Large intestine (tissue), 12 donors: ENCODE measurements at places on chromosomes 12 and 14. TPM values are rescaled to one million over a fixed set of nuclear protein-coding genes. Genes with fewer than 3 reads are reported as not detected.

Gene TM7SF3
- 68.3 TPM for polyA plus RNA-seq

Gene FAR2
- 18.1 TPM for polyA plus RNA-seq

Gene NYNRIN
- polyA plus RNA-seq, result 54.4 TPM

Gene MIP
- polyA plus RNA-seq, result 0.24 TPM

Gene MSI1
- 8.2 TPM for polyA plus RNA-seq

- no peak for DNase-seq
Measured at GRCh38 chr14:95263527-95264231, 56.0 kb downstream of the CLMN start.

DNA sequence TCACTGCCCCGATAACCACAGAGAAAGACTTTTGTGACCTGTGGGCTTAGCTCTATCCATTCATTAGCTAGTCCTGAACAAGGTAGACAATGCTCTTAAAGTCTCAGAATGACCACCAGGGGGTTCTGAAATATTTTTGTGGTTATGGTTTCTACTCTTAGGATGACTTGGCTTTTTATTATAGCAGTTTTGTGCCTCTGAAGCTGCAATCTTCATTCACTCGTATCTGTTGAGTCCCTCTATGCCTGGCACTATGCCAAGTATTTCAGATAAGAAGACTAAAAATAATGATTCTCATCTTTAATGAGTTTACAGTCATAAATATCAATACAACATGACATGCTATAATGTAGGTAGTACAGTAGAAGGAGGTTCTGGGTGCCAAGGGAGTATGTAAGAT, 130.8 kb upstream of the TRHDE start:
- DNase-seq, result no peak

DNA sequence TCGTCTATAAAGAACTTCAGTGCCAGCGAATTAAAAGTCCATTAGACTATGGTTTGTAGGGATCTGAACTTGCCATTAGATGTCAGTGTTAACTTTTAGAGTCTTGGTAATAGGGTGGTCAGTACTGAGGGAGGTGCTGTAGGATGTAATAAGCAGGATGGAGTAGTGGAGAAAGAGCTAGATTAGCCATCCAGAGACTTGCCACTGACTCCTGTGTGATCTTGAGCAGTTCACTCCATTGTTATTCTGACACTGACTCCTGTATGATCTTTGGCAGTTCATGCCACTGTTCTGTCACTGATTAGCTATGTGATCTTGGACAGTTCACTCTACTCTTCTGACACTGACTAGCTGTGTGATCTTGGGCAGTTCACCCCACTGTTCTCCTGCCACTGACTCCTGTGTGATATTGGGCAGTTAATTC, 133.6 kb downstream of the TTLL5 start:
- DNase-seq, result no peak

GRCh38 chr14:102885737-102886447, 36.6 kb upstream of the AMN start:
- peak; percentile 76 for DNase-seq

GRCh38 chr14:97120204-97120603, 323.0 kb downstream of the VRK1 start:
- no peak for DNase-seq

DNA sequence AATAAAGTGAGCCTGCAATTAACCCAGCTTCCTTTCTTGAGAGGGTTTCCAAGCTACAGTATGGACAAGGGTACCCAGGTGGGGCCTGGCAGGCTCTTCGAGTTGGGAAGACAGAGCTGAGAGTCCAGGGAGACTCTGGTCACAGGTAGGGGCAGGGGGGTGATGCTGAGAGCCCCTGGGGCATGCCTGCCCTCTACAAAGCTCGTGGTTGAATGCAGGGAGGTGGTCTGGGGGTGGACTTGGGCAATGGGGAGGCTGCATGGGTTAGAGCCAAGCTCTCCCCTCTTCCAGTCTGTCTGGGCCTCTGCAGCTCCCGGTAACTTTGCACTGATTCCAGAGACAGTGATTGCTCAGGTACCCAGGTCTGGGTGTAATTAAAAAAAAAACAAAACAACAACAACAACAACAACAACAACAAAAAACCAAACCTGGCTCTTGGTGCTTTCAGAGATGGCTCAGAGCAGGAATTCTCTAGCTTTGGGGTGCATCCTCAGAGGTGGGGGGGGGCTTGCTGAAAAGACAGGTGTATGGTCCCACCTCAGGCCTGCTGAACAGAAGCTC, 30.8 kb upstream of the PPP2R5C start:
- DNase-seq, result no peak

DNA sequence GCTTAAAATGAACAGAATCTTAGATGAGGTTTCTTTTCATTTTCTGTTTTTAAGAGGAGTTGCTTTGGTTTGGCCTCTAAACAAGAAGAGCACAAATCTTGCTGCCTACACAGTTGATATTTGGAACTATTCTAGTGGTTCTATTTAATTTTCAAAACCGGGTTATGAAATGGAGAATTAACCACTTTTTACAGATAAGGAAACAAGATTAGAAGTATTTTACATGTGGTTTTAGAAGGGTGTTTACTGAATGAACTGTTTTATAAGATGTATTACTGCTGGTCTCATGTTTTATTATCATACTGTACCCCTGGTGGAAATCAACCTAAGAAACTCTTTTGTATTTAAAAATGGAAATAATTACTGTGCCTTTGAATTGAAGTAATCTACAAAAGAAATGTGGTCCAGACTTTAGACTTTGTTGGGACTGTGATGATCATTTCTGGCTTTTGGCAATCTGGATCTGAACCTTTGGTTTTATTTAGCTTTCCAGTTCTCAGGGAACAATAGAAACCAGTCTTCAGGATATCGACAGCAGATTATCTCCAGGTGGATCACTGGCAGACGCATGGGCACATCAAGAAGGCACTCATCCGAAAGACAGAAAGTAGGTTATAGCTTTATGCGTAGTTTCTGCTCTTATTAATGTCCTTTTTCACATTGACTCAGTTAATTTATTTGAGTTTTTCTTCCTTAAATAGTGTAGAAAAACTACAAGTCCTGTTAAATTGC, 43.2 kb downstream of the TBK1 start:
- DNase-seq, result no peak

DNA sequence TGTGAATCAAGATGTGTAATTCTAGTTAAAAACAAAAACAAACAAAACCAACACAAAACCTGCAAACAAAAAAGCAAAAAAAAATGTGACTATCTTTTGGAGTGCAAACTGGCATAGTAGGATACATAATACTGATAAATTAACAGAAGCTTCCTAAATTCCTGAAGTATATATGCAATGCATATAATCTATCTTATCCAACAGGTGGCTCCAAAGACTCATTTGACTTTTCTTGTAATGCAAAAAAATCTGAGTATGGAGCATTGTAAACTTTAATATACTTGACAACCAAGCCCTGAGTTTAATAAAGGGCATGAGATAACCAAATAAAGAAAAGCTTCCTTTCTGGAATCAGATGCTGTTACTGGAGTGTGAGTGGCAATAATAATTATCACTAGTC, 1003.6 kb downstream of the FSCB start:
- no peak for DNase-seq

- DNase-seq, result no peak
Measured at GRCh38 chr12:63930971-63931370, 86.5 kb downstream of the SRGAP1 start.

DNA sequence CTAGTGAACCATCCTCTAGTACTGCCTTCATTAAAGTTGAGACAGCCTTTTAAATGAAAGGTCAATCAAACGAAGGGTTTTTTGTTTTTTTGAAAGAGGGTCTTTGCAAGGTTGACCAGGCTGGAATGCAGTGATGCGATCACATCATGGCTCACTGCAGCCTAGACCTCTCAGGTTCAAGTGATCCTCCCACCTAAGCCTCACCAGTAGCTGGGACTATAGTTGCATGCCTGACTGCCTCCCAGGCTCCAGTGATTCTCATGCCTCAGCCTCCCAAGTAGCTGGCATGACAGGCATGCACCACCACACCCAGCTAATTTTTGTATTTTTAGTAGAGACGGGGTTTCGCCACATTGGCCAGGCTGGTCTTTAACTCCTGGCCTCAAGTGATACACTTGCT, 114.6 kb upstream of the SINHCAF start:
- no peak for DNase-seq

DNA sequence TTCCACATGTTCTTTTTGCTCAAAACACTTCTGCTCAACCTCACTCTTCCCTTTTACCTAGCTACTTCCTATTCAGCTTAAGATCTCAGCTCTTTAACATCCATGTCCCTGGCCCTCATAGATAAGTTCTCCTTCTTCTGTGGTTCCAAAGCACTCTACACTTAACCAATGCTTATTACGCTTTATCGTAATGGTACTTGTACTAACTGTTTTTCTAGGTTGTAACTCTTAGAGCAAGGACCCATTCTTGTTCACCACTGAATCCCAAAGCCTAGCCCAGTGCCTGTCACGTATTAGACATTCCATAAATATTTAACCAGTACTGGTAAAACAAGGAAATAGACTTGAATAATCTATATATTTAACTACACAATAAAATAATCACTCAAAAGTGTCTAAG, 5.3 kb downstream of the SLC41A2 start:
- no peak for DNase-seq
